ENCODE measurements at places on chromosomes 4 and X.

DNA sequence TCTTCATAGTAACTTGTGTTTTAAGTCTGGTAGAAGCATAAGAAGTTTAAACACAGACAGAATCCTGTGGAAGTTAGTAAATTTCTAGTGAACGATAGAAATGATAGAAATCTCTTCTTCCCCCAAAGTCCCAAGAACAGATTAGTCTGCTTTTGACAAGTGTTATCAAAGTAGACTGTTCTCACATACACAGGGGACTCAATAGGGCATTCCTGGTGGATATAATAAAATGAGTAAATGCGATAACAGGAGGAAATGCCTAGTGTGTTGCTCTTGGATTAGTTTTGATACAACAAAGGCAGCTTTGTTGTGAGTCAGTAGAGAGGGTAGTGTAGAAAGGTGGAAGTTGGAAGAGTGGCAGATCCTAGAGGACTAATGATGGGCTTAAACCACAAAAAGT is 43.5 kb downstream of the CLCN3 start:
- no peak for DNase-seq

- no peak for DNase-seq
These were observed 43.0 kb upstream of the ARHGAP24 start for GRCh38 chr4:85431881-85432485.

GRCh38 chrX:124383354-124383753 is 37.0 kb downstream of the SH2D1A start:
- no peak for DNase-seq

DNA sequence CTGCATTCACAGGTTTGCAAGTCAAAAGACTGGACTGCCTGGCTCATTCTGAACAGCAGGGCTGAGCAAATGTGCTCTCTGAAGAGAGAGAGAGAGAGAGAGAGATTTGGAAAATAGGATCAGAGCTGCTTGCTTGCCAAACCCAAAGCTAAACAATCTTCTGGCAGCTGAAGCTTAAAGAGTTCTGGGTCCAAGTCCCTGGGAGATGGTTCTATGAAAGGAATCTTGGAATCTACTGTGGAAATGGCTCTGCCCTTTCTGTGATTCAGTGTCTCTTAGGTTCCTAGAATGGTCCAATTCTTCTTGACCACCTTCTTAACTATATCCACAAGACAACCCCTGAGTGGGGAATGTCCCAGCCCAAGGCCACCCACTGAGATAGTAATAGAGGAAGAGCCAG is 66.1 kb upstream of the EFNB1 start:
- DNase-seq: no peak

- no peak for DNase-seq
These were observed 17.0 kb downstream of the PAQR3 start for GRCh38 chr4:78922207-78922606.

DNA sequence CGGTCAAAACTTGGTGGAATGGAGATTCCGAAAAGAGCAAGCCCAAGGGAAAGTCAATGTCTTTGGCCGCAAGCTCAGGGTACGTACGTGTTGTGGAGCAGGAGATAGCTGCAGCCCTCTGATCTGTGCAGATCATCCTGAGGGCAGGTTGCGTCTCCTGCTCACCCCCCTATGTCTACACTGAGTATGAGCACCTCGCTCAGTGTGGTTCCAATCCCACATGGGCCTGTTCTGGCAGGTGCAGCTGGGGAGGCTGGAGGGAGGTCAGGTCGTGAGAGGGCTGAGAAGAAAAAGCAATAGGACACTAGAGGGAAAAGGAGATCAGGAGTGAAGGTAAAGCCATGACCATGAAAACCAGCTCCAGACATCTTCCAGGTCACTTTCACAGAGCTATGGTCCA is 142.1 kb downstream of the DCTD start:
- no peak for DNase-seq

DNA sequence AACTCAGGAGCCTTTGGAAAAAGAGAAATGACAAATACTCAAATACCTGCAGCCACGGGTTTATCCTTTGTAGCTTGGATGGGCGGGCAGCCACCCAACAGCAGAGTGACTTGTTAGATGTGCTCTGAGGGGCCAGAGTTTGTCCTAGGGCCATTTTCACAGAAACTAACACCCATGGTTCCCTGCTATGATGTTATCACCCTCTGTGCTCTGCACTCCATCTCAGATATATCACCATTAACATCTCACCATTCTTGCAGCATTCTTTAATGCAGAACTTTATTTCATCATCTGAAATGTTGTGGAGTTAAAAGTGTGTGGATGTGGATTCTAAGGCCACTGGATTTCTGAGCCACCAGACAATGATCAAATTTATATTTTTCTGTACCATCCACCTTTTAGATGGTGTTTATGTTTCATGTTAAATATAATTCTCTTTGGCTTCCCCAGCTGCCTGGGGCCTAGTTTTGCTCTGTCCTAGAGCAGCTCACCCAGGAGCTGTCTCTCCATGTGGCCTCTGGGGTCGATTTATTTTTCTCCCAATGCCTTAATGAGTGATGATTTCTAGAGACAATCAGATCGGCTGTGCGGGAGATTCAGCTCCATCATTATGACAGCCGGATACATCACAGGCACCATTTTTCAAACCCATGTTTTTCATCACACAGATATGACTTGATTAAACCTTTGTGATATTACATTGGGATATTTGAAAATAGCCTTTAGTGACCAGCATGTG is 380.8 kb downstream of the BCOR start:
- DNase-seq: no peak

DNA sequence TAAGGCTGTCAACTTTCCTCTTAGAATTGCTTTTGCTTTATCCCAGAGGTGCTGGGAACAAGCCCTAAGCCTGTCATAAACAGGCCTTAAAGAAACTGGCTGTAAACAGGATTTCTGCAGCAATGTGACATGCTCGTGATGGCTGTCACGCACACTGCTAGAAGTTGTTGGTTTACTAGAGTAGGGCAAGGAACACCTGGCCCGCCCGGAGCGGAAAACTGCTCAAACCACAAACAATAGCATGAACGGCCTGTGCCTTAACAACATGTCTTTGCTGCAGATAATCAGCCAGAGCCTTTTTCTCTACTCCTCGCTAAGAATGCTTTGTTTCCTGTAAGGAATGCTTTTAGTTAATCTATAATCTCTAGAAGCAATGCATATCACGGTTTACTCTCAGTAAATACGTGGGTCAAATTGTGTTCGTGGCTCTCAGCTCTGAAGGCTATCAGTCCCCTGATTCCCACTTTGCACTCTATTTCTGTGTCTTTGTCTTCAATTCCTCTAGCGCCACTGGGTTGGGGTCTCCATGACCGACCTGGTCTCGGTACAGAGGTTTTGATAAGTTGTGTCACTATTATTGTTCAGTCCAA is 318.3 kb downstream of the GLUD2 start:
- DNase-seq: no peak

DNA sequence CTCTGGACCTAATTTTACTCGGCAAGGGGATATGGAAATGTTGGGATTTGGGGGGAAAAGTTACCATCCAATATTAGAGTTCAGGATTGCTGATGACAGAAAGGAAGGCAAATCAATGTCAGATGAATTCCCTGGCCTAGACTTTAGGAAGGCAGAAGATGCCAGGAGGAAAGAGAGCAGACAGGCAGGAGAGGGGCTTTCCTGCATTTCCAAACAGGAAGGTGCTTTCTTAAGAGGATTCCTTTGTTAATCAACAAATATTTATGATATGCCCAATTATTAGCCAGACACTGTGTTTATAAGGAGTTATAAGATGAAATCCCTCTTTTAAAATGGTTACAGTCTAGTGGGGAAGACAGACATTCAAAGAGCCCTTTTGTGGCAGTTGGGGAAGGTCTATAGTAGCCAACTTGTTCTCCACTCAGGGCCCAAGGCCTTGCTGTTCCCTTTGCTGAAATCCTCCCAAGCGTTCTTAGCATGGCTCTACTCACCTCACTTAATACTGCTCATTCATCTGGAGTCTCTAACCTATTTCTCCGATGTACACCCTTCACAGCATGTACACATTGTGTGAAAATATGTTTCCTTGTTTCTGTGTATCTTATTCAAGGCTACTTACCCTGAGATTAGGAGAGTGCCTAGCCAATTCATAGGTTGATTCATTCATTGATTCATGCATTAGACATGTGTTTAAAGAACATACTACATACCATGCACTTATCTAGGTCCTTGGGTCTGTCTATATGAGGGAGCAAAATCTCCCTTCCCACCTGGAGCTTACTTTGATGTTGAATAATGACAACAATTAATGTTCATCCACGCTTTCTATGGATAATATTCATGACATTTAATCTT is 5.3 kb downstream of the IGFBP7 start:
- no peak for DNase-seq
